CD8-positive, alpha-beta memory T cell (primary cell): ENCODE measurements at places on chromosomes 1 and 21. TPM values are rescaled to one million over a fixed set of nuclear protein-coding genes. Genes with fewer than 3 reads are reported as not detected.

The ZNF593 gene
- 87.9 TPM for total RNA-seq

DNA sequence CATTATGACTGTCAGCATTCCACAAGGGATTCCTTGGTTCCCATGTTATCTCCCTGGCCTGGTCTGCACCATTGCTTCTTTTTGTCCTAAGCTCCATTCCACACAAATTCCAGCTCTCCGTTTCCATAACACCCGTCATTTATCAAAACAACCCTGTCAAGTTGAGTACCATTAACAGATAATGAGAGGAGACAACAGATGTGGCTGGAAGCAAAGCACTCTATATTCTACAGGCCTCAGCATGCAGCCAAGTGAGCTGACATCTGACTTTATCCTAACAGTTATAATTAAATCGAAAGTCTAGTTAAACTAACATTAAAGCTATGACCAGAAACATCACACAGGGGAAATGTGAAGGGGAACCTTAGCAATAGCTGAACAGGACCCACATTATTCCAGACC, 110.4 kb downstream of the RERE start:
- peaks cover 11% of the 10 kb centered on the region for H3K27me3 ChIP-seq
- no peak for DNase-seq
- no peak overlapping the region for H3K27ac ChIP-seq
- H3K4me3 ChIP-seq = no peak overlapping the region
- H3K36me3 ChIP-seq = no peaks in the 10 kb centered on the region
- H3K4me1 ChIP-seq = peaks cover 12% of the 10 kb centered on the region

The LRRC39 gene
- 0.53 TPM for total RNA-seq

GRCh38 chr1:11680270-11681070, 478 bp downstream of the MAD2L2 start:
- H3K27ac ChIP-seq = peak overlapping the region; percentile 64
- no peaks in the 10 kb centered on the region for H3K27me3 ChIP-seq
- no peaks in the 10 kb centered on the region for H3K36me3 ChIP-seq
- peaks cover 7% of the 10 kb centered on the region for H3K4me1 ChIP-seq

The PROK1 gene
- not detected for total RNA-seq

The RBP7 gene
- total RNA-seq = not detected

- H3K36me3 ChIP-seq = no peaks in the 10 kb centered on the region
- H3K4me3 ChIP-seq = no peak overlapping the region
- H3K4me1 ChIP-seq = no peaks in the 10 kb centered on the region
- DNase-seq = no peak
These were observed 59.5 kb downstream of the NAV1 start for GRCh38 chr1:201598396-201598795.

DNA sequence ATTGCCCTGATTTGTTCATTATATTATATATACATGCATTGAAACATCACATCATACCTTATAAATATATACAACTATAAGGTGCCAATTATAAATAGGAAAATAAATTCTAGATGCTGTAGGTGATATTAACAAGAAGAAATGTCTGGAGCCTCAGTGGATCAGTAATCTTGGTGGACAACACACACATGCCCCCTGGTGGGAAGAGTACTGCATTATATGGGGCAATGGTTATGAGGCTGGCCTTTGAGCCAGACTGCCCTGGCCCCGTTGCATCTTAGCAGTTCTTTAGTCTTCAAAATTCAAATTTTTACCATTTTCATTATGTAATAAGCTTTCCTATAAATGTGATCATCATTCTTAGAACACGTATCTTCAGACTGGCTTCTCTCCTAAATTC, 335.0 kb upstream of the GREM2 start:
- no peaks in the 10 kb centered on the region for H3K4me1 ChIP-seq
- no peaks in the 10 kb centered on the region for H3K36me3 ChIP-seq
- H3K4me3 ChIP-seq = no peak overlapping the region
- no peak for DNase-seq

The FAM72C gene
- total RNA-seq = 4.1 TPM

The ARL8A gene
- 51.4 TPM for total RNA-seq

GRCh38 chr1:36182734-36183133, 26.8 kb downstream of the MAP7D1 start:
- no peak overlapping the region for H3K4me3 ChIP-seq
- peaks cover 2% of the 10 kb centered on the region for H3K4me1 ChIP-seq
- H3K27me3 ChIP-seq = no peaks in the 10 kb centered on the region
- H3K36me3 ChIP-seq = peaks cover 18% of the 10 kb centered on the region
- DNase-seq = no peak

- H3K27me3 ChIP-seq = no peaks in the 10 kb centered on the region
- no peak overlapping the region for H3K4me3 ChIP-seq
- no peaks in the 10 kb centered on the region for H3K4me1 ChIP-seq
- H3K36me3 ChIP-seq = no peaks in the 10 kb centered on the region
- no peak for DNase-seq
- H3K27ac ChIP-seq = no peak overlapping the region
These were observed 13.7 kb upstream of the DPYD start for GRCh38 chr1:97934491-97934890.

- H3K27ac ChIP-seq = no peak overlapping the region
- H3K36me3 ChIP-seq = no peaks in the 10 kb centered on the region
- H3K27me3 ChIP-seq = peaks cover 13% of the 10 kb centered on the region
- no peak overlapping the region for H3K4me3 ChIP-seq
These were observed 95.3 kb downstream of the FOXD2 start for GRCh38 chr1:47532921-47533792.

The TRABD2B gene
- not detected for total RNA-seq

- H3K36me3 ChIP-seq = no peaks in the 10 kb centered on the region
- no peak overlapping the region for H3K4me3 ChIP-seq
- H3K27me3 ChIP-seq = no peaks in the 10 kb centered on the region
- peaks cover 18% of the 10 kb centered on the region for H3K4me1 ChIP-seq
- H3K27ac ChIP-seq = no peak overlapping the region
These were observed 5.6 kb downstream of the SLAMF8 start for GRCh38 chr1:159832309-159832708.

The MARK1 gene
- not detected for total RNA-seq
